ENCODE measurements at places on chromosomes 3 and 15. TPM values are rescaled to one million over a fixed set of nuclear protein-coding genes. Genes with fewer than 3 reads are reported as not detected.

The KCNMB3 gene
- 1.7 TPM for total RNA-seq

GRCh38 chr15:31439328-31439727 lies 112.7 kb downstream of the KLF13 start:
- H3K27ac ChIP-seq, result no peak overlapping the region
- no peaks in the 10 kb centered on the region for H3K27me3 ChIP-seq
- H3K4me3 ChIP-seq, result no peak overlapping the region
- H3K36me3 ChIP-seq, result no peaks in the 10 kb centered on the region
- no peak for DNase-seq
- H3K4me1 ChIP-seq, result peaks cover 61% of the 10 kb centered on the region

DNA sequence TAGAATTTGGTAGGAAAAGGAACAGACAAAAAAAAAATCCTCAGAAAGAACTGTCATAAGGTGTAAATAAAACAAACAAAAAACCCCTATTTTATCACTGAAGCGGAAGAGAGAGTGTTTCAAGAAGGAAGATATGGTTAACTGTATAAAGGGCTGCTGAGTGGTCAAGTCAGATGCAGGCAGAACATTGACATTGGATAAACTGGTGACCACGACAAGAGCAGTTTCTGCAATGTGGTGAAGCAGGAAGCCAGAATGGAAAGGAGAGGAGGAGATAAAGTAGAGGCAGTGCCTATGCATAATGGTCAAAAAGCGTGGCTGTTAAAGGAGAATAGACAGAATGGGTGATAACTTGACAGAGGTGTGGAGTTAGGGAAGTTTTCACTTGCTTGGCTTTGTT lies 75.3 kb downstream of the CYP19A1 start:
- no peak overlapping the region for H3K27ac ChIP-seq
- no peak for DNase-seq
- no peaks in the 10 kb centered on the region for H3K4me1 ChIP-seq
- H3K36me3 ChIP-seq, result no peaks in the 10 kb centered on the region
- H3K27me3 ChIP-seq, result peaks cover 11% of the 10 kb centered on the region

GRCh38 chr3:99896482-99896881 lies 78.8 kb downstream of the CMSS1 start:
- no peak overlapping the region for H3K4me3 ChIP-seq
- H3K36me3 ChIP-seq, result no peaks in the 10 kb centered on the region
- H3K4me1 ChIP-seq, result no peaks in the 10 kb centered on the region
- no peaks in the 10 kb centered on the region for H3K27me3 ChIP-seq
- no peak for DNase-seq

- H3K4me3 ChIP-seq, result no peak overlapping the region
- H3K36me3 ChIP-seq, result no peaks in the 10 kb centered on the region
- no peaks in the 10 kb centered on the region for H3K4me1 ChIP-seq
- H3K27ac ChIP-seq, result no peak overlapping the region
- DNase-seq, result peak; percentile 27
Measured at GRCh38 chr3:67790043-67790442, 135.6 kb upstream of the SUCLG2 start.

DNA sequence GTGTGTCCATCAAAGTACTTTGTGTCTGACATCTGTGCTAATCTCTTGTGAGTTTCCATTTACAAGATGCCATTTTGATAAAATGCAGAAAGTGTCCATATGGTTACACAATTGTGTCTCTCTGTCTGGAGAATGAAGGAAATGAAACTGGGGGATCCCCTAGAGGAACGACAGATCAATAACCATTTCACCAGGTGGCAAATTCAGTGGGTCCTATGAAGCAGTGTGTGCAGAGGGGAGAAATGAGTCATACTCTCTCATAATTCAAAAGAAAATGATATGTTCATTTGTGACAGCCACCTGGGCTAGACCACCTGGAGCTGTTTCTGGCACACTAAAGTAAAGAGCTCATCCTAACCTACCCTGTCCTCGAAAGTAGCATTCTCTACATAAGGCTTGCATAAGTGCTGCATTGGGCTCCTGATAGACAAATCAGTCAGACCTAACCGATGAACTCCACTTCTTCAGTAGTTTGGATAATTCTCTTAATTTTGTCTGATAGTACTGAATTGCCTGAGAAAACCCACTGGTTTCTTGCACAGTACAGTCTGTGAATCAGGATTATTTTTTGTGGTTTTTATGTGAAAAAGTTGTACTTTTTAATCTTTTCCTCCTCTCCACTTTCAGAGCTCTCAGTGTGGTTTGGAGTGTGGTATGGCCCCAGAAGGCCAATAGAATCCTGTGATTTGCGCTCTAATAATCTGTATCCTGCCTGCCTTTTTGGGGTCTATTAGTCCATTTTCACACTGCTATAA lies 10.3 kb upstream of the CD47 start:
- H3K27me3 ChIP-seq, result no peaks in the 10 kb centered on the region
- H3K36me3 ChIP-seq, result no peaks in the 10 kb centered on the region
- H3K27ac ChIP-seq, result peak overlapping the region; percentile 81
- peaks cover 36% of the 10 kb centered on the region for H3K4me1 ChIP-seq

DNA sequence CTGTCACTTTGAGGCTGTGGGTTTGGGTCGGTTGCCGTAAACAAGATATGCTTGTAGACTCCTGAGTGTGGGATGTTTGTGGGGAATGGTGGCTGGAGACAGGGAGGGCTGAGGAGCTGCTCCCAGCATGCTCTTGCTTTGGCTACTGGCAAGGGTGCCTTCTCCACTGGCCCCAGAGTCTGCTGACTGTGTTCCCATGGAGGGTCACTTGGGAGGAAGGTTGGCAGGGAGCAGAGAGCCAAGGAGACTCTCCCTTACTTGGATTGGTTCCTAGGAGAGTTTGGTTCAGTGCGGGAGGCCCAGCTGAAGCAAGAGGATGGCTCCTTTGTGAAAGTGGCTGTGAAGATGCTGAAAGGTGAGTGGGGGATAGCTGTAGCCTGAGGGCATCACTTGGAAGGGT lies 11.8 kb downstream of the TYRO3 start:
- H3K27me3 ChIP-seq, result no peaks in the 10 kb centered on the region
- H3K4me3 ChIP-seq, result no peak overlapping the region
- H3K4me1 ChIP-seq, result no peaks in the 10 kb centered on the region
- no peaks in the 10 kb centered on the region for H3K36me3 ChIP-seq
- H3K27ac ChIP-seq, result no peak overlapping the region

DNA sequence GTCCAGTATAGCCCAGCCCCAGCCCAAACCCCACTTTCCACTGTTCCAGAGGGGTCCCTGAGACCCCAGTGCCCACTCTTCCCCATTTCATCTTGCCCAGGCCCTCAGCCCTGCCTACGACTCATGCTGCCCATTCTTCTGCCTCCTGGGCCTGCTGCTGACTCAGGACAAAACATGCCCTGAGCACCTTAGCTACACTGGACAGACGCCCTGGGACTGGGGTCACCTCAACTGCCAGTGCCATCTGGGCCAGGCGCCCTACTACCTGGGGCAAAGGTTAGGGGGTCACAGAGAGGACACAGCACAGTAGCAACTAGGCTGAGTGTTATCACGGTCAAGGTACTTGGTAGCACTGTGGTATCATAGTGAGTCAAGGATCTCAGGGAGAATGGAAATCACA lies 2.6 kb upstream of the LAMB2 start:
- no peaks in the 10 kb centered on the region for H3K36me3 ChIP-seq
- DNase-seq, result no peak
- H3K4me3 ChIP-seq, result no peak overlapping the region
- H3K27me3 ChIP-seq, result 0 out of 2 replicates have a peak, but pooled peaks cover 3% of the 10 kb centered on the region
- no peaks in the 10 kb centered on the region for H3K4me1 ChIP-seq

- no peak overlapping the region for H3K4me3 ChIP-seq
- no peaks in the 10 kb centered on the region for H3K36me3 ChIP-seq
- DNase-seq, result no peak
- H3K27ac ChIP-seq, result no peak overlapping the region
- no peaks in the 10 kb centered on the region for H3K27me3 ChIP-seq
- no peaks in the 10 kb centered on the region for H3K4me1 ChIP-seq
Measured at GRCh38 chr3:151210676-151211381, 7.8 kb upstream of the GPR171 start.

All from GM12878 (cell line).